Naive thymus-derived CD4-positive, alpha-beta T cell (primary cell): ENCODE measurements at places on chromosomes 3 and 15. TPM values are rescaled to one million over a fixed set of nuclear protein-coding genes. Genes with fewer than 3 reads are reported as not detected.

The AMOTL2 gene
- 0.10 TPM for polyA plus RNA-seq

The LYZL4 gene
- not detected for polyA plus RNA-seq

The GPR62 gene
- not detected for polyA plus RNA-seq

The ISLR gene
- polyA plus RNA-seq = not detected

The UBE2E1 gene
- polyA plus RNA-seq = 22.1 TPM

The RETNLB gene
- not detected for polyA plus RNA-seq

The CYP1A2 gene
- polyA plus RNA-seq = not detected

The SLC28A2 gene
- not detected for polyA plus RNA-seq

The C3orf70 gene
- polyA plus RNA-seq = not detected

The MESP2 gene
- polyA plus RNA-seq = not detected

The LMOD3 gene
- polyA plus RNA-seq = 0.05 TPM

The SCN5A gene
- polyA plus RNA-seq = not detected

The MST1R gene
- polyA plus RNA-seq = 0.80 TPM

The MNS1 gene
- polyA plus RNA-seq = not detected
